Pericardium fibroblast (primary cell): ENCODE measurements at places on chromosomes 7 and 10. TPM values are rescaled to one million over a fixed set of nuclear protein-coding genes. Genes with fewer than 3 reads are reported as not detected.

The GJD4 gene
- not detected in 2 replicates for total RNA-seq

The CYP2C18 gene
- not detected in 2 replicates for total RNA-seq

The POM121C gene
- total RNA-seq, result 6.8 and 8.9 TPM in 2 replicates

The ACTR3C gene
- 0.09 TPM in 1 of 2 replicates, not detected in the other for total RNA-seq

The ECD gene
- total RNA-seq, result 16.7 and 28.7 TPM in 2 replicates

The NKX1-2 gene
- not detected in 2 replicates for total RNA-seq

The CALHM3 gene
- 0.58 TPM in 1 of 2 replicates, not detected in the other for total RNA-seq

The NME8 gene
- total RNA-seq, result not detected in 2 replicates

The IDI2 gene
- total RNA-seq, result not detected in 2 replicates

The SPOCK2 gene
- total RNA-seq, result under 0.01 and 0.26 TPM in 2 replicates

The COPG2 gene
- 12.1 and 23.3 TPM in 2 replicates for total RNA-seq

The MORN4 gene
- 3.9 and 33.7 TPM in 2 replicates for total RNA-seq

The ST8SIA6 gene
- total RNA-seq, result 1.6 TPM in 1 of 2 replicates, not detected in the other

The IQCE gene
- 5.6 and 12.9 TPM in 2 replicates for total RNA-seq

The ANTXRL gene
- not detected in 2 replicates for total RNA-seq

The SPAM1 gene
- not detected in 2 replicates for total RNA-seq

The ELOVL3 gene
- 0.68 and 1.2 TPM in 2 replicates for total RNA-seq

The ANXA8 gene
- 0.77 and 18.2 TPM in 2 replicates for total RNA-seq

The SUFU gene
- 8.2 and 9.0 TPM in 2 replicates for total RNA-seq

The TUBAL3 gene
- not detected in 2 replicates for total RNA-seq

The PAPOLB gene
- 0.12 TPM in 1 of 2 replicates, not detected in the other for total RNA-seq

The SPDYE6 gene
- total RNA-seq, result not detected in 2 replicates

The CYCS gene
- 18.3 and 25.6 TPM in 2 replicates for total RNA-seq
